ENCODE measurements at places on chromosomes 1 and 21. TPM values are rescaled to one million over a fixed set of nuclear protein-coding genes. Genes with fewer than 3 reads are reported as not detected.

DNA sequence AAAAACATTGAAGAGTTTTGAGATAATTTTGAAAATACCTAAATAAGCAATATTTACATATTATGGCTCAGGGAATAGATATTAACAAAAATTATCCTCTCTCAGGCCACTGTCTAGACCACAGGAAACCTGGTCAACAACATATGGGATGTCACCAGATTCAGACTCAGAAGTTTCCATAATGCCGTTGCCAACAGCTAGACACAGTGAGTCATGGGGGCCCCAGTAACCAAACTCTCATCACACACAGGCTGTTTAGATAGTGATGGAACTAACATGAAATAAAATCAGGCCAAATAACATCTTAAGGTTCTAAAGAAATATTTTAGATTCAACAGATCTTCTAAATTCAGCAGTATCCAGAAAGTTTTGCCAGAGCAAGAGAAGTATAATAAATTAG, 681.7 kb upstream of the ADAMTS5 start:
- no peaks in the 10 kb centered on the region for H3K36me3 ChIP-seq
- no peaks in the 10 kb centered on the region for H3K4me1 ChIP-seq
- H3K27ac ChIP-seq, result no peak overlapping the region
- no peak for DNase-seq
- H3K4me3 ChIP-seq, result no peak overlapping the region
- H3K27me3 ChIP-seq, result no peaks in the 10 kb centered on the region

DNA sequence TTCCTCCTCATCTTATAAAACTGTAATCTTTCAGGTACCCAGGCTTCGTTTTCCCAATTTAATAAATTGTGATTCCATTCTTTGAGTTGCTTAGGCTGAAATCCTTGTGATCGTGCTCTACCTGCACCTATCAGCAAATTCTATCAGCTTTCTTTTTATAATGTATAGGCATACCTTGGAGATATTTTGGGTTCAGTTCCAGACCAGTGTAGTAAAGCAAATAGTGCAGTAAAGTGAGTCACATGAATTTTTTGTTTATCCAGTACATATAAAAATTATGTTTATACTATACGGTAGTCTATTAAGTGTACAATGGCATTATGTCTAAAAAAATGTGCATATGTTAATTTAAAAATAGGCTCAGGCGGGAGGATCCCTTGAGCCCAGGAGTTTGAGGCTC, 5.5 kb downstream of the SWT1 start:
- H3K27me3 ChIP-seq, result no peaks in the 10 kb centered on the region
- H3K36me3 ChIP-seq, result peaks cover 7% of the 10 kb centered on the region
- no peak for DNase-seq

Gene SLC35D1
- 8.1 TPM for total RNA-seq

- H3K36me3 ChIP-seq, result no peaks in the 10 kb centered on the region
- peaks cover 11% of the 10 kb centered on the region for H3K4me1 ChIP-seq
- no peak overlapping the region for H3K27ac ChIP-seq
- DNase-seq, result no peak
- H3K4me3 ChIP-seq, result no peak overlapping the region
- no peaks in the 10 kb centered on the region for H3K27me3 ChIP-seq
Measured at GRCh38 chr1:230149751-230150584, 82.9 kb downstream of the GALNT2 start.

Gene DNAJC16
- 10.4 TPM for total RNA-seq

Gene HMGCS2
- total RNA-seq, result not detected

DNA sequence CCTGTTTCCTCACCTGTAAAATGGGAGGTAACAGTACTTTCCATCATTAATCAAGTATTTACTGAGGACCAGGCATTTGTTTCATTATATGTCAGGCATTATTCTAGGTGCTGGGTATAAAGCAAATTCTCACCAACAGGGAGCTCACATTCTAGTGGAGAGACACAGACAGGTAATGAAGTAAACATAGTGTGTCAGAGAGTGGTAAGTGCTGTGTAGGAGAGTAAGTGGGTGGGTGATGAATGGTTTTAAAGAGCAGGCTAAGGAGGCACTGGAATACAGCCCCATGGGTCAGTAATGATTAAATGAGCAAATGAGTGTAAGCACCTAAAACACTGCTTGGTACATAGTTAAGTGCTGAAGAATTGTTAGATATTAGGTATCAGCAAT, 60.4 kb downstream of the DNTTIP2 start:
- no peak for DNase-seq
- no peaks in the 10 kb centered on the region for H3K36me3 ChIP-seq
- H3K4me1 ChIP-seq, result peaks cover 17% of the 10 kb centered on the region

Gene CYP4X1
- total RNA-seq, result not detected

DNA sequence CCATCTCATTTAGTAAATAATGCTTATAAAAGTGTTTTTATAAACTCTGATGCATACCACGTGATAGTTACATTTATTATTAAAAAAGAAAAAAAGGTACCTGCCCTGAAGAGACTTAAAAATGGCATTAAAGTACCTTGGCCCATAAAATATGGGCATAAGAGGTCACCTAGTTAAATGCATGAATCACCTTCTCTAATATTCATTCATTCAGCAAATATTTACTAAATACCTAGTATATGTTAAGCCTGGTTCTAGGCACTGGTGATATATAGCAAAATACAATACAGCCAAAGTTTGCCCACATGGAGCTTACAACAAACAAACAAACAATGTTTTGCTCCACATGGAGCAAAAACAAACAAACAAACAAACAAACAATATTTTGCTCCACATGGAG, 87.0 kb downstream of the SCMH1 start:
- no peak for DNase-seq
- no peaks in the 10 kb centered on the region for H3K27me3 ChIP-seq
- H3K27ac ChIP-seq, result no peak overlapping the region
- H3K36me3 ChIP-seq, result peaks cover 13% of the 10 kb centered on the region

DNA sequence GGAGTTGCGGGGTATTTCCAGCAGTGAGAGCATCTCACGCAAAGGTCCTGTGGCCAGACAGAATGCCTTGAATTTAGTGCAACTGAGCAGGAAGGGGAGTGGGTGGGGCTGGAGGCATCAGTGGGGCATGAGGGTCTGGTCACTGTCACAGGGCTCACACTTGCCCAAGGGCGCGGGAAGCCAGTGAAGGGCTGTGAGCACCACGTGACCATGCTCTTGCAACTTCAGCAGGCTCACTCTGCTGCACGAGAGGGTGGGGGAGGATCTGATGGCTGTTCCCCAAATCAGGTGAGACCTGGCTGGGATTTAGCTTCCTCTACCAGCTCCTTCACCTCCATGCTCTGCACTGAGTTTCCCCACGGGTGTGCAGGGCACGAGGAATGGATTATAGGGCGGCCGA, 64.2 kb downstream of the PGBD5 start:
- no peak for DNase-seq
- no peak overlapping the region for H3K27ac ChIP-seq
- H3K4me1 ChIP-seq, result no peaks in the 10 kb centered on the region
- H3K36me3 ChIP-seq, result no peaks in the 10 kb centered on the region

Gene ITLN1
- not detected for total RNA-seq

- peaks cover 4% of the 10 kb centered on the region for H3K4me1 ChIP-seq
- H3K36me3 ChIP-seq, result no peaks in the 10 kb centered on the region
- no peaks in the 10 kb centered on the region for H3K27me3 ChIP-seq
- H3K4me3 ChIP-seq, result no peak overlapping the region
- H3K27ac ChIP-seq, result no peak overlapping the region
Measured at GRCh38 chr1:179805291-179806195, 62.5 kb downstream of the FAM163A start.

Gene MCOLN2
- 9.7 TPM for total RNA-seq

DNA sequence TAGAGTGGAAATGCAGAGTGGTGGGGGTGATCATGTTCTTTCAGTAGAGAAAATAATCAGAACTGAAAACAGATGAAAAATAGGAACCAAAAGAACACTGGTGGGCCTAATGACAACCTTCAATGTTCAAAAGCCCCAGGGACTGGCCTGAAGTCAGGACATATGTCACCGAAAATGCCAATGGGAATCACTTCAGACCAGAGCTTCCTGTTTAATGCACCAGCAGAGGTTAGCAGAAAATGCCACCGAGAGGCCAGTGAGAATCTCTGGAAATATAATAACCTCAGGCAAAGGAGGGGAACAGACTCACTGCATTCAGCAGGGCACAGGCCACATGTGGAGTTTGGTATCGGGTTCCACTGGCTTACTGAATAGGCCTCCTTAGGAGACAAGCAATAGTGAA, 15.9 kb upstream of the CD58 start:
- H3K36me3 ChIP-seq, result no peaks in the 10 kb centered on the region
- no peaks in the 10 kb centered on the region for H3K27me3 ChIP-seq
- no peaks in the 10 kb centered on the region for H3K4me1 ChIP-seq
- no peak overlapping the region for H3K4me3 ChIP-seq
- no peak for DNase-seq
- H3K27ac ChIP-seq, result no peak overlapping the region

- DNase-seq, result no peak
- H3K4me1 ChIP-seq, result peaks cover 11% of the 10 kb centered on the region
- peaks cover 73% of the 10 kb centered on the region for H3K27me3 ChIP-seq
- H3K4me3 ChIP-seq, result no peak overlapping the region
Measured at GRCh38 chr21:38986406-38986805, 180.7 kb downstream of the ETS2 start.

GRCh38 chr1:36014722-36015220, 69.1 kb upstream of the TEKT2 start:
- H3K4me3 ChIP-seq, result no peak overlapping the region
- H3K36me3 ChIP-seq, result peaks cover 59% of the 10 kb centered on the region
- DNase-seq, result no peak
- H3K4me1 ChIP-seq, result no peaks in the 10 kb centered on the region
- no peak overlapping the region for H3K27ac ChIP-seq

DNA sequence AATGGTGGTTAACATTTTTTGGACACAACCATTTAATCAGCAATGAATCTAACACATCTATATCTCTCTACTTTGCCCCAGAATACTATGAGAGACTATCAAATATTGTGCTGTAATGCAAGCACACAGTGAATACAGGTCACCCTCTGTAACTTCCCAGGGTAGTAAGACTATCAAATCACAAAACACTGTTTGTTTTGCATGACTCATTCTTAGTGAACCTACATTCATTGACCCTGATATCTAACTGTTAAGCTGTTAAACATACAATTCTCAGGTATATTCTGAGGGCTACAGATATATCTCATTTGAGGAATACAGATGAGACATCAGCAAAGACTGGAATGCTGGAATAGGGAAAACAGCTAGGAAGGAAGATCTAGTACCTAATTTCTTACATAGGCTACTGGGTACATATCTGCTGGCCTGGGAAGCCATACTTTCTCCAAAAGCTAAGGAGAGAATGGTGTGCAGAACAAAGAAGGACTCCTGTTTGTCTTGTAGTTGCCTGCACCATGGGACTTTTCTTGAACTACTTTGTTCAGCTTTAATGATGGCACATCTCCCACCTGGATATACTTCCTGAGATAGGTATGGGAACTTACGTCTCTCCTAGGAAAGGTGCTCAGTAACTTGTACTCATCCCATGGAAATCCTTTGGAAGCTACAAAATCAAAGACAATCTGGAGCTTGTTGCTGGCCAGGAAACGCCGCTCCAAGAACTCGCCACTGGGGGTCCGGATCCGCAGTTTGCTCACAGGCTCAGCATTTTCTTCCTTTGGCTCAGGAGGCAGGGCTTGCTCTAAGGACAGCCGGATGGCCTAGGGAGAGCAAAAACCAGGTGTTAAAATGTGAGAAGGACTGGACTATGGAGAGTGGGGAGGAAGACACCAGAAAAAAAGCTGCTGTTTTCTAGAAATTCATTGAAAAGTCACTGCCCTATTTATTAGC, 51.9 kb upstream of the DMRTA2 start:
- peaks cover 17% of the 10 kb centered on the region for H3K36me3 ChIP-seq
- no peaks in the 10 kb centered on the region for H3K27me3 ChIP-seq
- no peak overlapping the region for H3K27ac ChIP-seq
- DNase-seq, result no peak

DNA sequence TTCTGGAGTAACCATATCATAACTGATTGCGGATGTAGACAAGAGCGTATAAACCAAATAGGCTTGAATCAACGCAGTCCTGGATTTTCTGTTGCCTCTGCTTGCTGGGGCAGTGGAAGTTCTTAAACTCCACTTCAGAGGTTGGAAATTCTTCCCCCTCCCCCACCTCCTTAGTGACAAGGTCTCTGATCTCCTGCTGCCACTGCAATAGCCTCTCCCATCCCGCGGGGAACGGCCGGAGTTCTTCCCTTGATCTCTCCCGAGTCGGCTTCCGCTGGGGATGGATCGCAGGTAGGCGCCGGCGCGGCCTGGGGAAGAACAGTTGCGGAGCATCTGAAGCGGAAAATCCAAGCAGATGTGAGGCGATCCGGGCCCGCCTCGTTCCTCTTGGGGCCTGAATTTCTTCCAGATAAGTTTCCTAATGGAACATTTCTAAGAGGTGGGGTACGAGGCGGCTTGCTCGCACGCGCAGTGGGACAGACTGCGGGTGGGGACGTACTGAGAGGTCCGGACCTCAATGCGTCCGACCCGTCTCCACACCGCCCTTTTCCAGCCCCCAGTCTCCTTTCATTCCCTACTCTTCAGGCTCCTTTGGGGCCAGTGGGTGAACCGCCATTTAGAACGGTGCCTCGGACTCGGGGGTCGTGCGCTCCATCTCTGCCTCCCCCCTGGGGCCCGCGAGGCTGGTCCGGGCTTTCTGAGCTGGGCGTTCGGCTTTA, 3.1 kb upstream of the SIM2 start:
- H3K36me3 ChIP-seq, result no peaks in the 10 kb centered on the region
- H3K27ac ChIP-seq, result no peak overlapping the region
- no peak overlapping the region for H3K4me3 ChIP-seq
- peaks cover 79% of the 10 kb centered on the region for H3K27me3 ChIP-seq

Gene GCSAML
- total RNA-seq, result not detected

Data from CD4-positive, alpha-beta T cell (primary cell).